ENCODE measurements at places on chromosomes 1 and 21.

- no peak for DNase-seq
These were observed 21.7 kb downstream of the CACNA1S start for GRCh38 chr1:201090541-201090940.

- no peak for DNase-seq
These were observed 12.3 kb upstream of the SEMA4A start for GRCh38 chr1:156140879-156141707.

DNA sequence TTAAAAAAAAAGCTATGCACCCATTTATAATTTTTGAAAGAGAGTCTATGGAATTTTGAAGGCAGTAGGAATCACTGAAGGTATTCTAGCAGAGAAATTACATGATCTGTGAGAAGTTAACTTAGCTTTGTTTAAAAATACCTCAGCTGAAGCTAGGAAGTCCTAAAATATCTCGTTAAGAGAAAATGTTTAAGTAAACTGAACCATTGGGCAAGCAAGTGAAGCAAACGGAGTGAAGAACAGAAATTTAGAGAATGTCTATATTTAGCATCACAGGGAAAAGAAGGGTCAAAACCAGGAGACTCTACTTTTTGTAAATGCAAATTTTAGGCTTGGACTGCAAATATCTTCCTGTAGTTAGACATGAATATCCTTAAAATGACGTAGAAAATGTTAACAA lies 230.8 kb downstream of the HMCN1 start:
- no peak for DNase-seq

- no peak for DNase-seq
These were observed 6.2 kb downstream of the TACSTD2 start for GRCh38 chr1:58570817-58571216.

DNA sequence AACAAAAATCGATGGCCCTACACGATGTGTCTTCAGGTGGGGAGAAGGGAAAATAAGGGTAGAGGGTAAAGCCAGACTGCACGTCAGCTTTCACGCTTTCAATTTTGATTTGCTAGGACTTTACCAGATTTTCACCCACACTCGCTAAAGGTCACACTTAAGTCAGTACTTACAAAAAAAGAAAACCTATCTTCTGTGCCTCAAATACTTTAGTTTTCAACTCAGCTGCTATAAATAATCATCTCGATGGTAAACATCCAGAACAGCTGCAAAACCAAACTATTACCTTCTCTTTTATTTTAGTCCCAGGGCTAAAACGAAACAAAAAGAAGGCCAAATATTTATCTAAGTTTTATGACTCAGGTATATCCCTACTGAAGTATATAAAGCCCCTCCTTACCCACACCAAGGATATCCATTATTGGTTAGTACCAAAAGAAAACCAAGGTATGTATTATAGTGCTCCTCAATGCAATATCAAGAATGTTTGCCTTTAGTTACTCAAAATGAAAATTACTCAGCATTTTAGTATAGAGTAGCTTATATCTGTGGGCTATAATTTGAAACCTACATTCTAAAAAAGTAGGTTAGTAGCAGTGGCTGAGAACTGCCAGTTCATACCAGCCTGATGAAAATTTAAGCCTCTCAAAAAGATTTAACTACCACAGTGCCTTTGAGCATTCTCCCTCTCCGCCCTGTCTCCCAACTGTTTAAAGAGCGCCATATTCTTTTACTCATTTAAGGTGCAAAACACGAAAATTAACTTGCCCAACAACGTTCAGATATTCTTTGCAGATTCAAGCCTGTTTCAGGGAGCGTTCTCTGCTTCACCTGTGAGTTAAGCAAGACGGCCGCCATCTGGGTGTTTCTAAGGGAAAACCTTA lies 1.5 kb downstream of the CSDE1 start:
- DNase-seq, result no peak

- DNase-seq, result no peak
These were observed 20.7 kb upstream of the LGALS8 start for GRCh38 chr1:236502972-236503639.

DNA sequence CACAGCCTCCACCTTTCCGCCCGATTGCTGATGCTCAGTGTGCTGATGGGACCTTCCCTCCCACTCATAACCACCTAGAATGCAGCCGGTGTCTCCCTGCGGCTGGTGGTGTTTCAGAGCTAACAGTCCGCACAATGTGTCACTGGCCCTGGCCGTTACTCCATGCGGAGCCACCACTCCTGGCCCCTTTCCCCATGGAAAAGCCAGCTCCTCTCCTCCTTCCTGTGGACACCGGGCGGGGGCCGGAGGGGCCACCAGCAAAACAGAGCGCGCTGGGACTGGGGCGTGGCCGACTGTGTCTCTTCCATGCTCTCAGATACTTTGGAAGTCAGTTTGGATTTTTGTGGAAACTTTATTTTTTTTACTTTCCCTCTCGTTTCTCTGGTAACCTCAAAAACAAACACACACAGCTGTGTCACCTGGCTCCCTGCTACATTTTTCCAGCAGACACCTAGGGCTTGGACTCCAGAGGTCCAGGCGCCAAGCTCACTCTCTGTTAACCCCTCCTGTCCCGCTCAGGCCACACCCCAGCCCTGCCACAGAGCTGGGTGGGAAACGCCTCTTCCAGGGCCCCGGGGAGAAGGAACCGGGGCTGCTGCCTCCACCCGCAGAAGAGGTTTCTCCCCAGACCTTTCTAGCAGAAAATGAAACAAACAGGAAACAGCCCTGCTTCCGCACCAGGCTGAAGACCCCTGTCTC lies 32.5 kb upstream of the COL6A2 start:
- no peak for DNase-seq

DNA sequence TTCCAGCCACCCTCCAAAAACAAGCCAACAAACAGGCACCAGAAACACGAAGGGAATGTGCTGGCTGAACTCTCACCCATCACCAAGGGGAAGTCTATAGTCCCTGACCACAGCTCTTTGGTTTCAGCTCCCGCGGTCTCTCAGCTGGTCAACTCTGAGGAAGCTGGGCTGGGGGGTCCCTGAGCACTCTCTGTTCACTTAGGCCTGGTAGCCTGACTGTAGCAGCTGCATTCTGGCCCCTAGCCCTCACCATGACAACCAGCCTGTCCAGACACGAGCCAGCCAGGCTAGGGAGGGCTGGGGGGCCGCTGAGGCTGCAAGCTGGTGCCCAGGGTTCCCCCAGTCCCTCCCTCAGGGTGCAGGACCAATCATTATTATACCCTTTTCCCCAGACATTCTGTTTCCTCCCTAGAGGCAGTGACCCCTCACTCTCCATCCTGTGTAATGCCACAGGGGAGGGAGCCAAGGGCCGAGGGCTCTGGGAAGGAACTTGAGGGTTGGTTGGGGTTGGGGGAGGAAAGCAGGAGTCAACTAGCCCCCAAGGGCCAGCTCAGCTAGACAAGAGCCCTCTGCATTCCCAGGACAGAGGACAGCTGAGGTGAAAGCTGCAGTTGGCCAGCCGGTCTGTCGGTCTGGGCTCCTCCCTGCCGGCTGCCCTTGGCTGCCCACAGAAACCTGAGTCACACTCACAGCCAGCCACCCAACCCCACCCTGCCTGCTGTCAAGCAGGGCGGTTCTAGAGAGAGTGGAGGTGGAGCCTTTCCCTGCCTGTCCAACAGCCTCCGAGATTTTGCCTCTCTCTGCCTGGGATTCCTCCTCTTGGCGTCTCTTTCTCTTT lies 1.2 kb upstream of the TRAPPC3 start:
- peak; percentile 65 for DNase-seq

DNA sequence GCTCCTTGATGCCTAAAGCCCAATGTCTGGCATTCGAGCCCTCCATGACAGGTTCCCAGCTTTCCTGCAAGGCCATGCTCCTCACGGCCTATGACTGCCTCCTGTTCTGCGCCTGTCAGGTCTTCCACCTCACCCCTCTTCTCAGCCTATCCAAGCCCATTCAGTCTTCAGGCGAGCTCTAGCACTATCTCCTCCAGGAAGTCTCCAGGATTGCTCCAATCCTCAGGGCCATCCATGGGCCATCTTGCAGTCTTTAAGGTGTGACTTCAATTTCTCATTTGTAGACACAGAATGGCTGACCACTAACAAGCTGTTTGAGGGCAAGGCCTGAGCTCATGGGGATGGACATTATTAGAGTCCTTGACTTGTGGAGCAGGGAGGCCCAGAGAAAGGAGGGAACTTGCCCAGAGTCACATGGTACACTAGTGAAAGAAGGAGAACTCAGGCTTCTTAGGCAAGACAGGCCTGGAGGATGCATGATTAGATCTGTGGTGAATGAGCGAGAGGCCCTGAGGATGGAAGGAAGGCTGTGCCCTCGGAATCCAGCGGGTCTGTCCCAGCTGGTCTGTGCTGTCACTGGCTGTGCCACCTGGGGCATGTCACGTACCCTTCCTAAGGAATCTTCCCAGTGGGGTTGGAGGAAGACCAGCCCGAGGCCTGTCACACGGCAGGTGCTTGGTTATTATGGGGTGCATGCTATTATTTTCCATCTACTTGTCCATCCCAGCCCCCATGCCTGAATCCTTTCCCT lies 1.2 kb upstream of the ACOT11 start:
- no peak for DNase-seq

GRCh38 chr1:114126261-114127095 lies 27.2 kb downstream of the SYT6 start:
- DNase-seq, result no peak

GRCh38 chr1:60227601-60228000 lies 154.0 kb upstream of the C1orf87 start:
- no peak for DNase-seq

DNA sequence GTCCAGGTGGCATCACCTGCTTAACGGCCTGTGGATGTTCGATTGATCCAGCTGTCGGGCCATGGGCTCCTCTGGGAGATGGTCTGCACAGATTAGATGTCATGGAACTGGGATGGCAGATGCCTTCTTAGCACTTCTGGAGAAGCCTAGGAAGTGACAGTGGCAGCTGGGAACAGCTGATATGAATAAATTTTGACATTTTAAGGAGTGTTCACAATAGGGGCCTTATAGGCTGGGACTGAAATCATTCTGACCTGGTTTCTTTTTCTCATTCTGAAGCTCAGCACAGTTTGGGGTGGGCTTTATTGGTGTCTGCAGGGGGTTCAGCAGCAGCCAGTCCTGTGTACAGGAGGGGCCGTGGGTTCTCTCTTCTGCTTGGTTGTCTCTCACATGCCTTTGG lies 175.3 kb downstream of the CACNA1E start:
- DNase-seq, result no peak

DNA sequence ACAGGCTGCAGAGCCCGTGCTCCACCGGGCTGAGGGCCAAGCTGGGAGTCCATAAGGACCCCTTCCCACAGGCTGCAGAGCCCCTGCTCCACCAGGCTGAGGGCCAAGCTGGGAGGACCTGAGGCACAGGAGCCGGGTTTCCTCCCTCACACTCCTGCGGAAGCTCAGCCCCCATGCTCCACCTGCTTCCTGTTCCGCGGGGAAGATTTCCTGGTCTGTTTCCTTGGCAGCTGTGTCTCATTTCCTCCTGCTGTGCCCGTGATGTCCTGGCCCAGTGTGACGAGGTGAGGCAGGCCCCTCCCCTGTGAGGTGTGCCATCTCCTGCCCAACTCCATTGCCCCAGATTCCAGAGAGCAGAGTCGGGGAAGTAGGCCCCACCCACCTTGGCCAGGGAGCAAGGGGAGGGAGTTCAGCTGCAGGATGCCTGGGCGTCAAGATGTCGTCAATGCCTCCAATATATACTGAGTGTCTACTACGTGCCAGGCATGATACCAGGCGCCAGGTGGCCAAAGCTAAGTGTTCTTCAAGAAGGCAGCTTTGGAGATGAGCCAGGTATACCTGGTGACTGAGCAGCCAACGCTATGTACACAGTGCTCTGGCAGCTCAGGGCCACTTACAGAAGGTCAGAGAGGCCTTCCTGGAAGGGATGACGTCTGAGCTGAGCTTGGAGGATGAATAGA lies 58.8 kb downstream of the NAV1 start:
- DNase-seq, result no peak

DNA sequence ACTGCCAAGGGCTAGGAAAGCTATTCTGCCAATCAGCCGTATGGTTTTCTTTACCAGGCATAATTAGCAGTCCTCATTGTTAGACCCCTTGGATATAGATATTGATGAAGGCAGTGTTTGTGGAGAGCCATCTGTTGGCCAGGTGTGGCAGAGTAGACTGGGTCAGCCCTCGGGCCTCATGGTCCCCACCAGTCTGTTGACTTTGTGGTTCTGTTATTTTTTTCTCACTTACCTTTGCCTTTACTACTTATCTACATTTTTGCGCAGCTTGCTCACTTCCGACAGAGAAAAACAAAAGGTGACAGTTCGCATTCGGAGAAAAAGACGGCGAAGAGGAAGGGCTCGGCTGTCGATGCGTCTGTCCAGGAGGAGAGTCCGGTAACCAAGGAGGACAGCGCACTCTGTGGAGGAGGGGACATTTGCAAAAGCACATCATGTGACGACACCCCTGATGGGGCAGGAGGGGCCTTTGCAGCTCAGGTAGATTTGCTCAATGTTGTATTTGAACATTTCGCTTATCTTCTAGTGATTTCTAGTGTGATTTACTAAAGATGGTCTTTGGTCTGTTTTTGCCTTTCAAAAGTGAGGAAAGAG lies 2.3 kb downstream of the PCNT start:
- DNase-seq, result no peak

- DNase-seq, result no peak
These were observed 123.1 kb upstream of the RUNX1 start for GRCh38 chr21:35172231-35172630.

GRCh38 chr1:6177681-6178380 lies 2.3 kb downstream of the CHD5 start:
- no peak for DNase-seq

GRCh38 chr1:7379441-7379971 lies 391.6 kb upstream of the VAMP3 start:
- DNase-seq, result no peak

All from stimulated activated CD8-positive, alpha-beta memory T cell treated with anti-CD3 and anti-CD28 coated beads, Interleukin-2, amount 100 ng/mL, for 48 hours (primary cell).